Effector CD8-positive, alpha-beta T cell (primary cell): ENCODE measurements at places on chromosomes 3 and 15.

- no peak for DNase-seq
These were observed 1.6 kb upstream of the PPM1L start for GRCh38 chr3:160754371-160754854.

DNA sequence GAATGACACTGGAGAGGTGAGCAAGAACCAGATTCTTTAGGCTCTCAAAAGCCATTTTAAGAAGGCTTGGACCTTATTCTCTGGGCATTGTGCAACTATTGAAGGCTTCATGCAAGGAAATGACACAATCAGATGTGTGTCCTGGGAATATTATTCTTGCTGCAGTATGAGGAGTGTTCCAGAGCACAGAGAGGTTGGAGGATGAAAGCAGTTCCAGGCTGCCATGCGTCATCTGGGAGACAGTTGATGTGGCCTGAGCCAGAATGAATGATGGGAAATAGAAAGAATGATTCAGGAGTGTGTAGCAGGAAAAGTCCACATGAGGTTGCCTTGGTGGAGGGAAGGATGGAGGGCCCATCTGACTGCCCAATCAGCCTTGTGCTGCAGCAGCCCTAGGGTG is 123.1 kb downstream of the CHCHD6 start:
- DNase-seq, result no peak

DNA sequence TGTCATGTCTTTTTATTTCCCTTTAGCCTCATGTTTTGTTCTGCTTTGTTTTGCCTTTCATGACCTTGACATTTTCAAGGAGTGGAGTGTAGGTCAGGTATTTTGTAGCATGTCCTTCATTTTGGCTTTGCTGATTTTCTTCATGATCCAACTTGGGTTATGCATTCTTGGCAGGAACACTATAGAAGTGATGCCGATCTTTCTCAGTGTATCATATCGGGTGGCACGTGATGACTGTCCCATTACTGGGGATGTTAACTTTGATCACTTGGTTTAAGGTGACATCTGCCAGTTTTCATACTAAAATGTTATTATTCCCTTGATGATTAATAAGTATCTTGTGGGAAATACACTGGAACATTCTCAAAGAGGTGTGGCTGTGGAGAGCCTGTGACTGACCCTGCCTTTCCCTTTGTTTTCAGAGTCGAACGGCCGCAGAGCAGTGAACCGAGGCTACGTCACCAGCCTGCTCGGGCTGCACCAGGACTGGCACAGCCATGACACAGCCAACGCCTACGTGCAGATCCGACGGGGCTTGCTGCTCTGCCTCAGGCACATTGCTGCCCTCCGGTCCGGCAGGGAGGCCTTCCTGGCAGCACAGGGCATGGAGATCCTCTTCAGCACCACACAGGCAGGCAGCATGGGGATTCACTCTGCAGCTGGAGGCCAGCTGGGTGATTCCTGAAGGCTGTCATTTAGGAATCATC is 167.7 kb downstream of the AGBL1 start:
- no peak for DNase-seq

DNA sequence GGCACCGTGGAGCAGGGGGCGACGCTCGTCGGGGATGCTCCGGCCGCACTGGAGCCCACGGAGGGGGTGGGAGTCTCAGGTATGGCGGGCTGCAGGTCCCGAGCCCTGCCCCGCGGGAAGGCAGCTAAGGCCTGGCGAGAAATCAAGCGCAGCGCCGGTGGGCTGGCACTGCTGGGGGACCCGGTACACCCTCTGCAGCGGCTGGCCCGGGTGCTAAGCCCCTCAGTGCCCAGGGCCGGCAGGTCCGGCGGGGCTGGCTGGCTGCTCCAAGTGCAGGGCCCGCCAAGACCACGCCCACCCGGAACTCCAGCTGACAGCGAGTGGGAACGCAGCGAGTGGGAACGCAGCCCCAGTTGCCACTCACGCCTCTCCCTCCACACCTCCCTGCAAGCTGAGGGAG is 676.4 kb downstream of the SI start:
- no peak for DNase-seq

DNA sequence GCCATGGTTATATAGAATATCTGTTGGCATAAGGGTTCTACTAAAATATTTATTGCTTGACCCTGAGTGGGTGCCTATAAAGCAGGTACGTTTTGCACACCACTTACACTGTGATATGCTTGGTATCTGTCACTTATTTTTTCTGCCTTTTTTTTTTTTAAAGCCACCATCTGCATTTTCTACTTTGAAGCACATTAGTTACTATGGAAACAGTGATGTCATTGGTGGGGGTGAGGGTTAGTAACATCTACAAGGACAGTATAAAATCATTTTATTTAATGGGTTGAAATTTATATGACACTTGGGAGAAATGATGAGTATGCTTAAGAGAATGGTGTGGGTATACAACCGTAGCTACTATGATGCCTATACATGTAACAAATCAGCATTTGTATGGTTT is 25.6 kb downstream of the SLCO3A1 start:
- no peak for DNase-seq

DNA sequence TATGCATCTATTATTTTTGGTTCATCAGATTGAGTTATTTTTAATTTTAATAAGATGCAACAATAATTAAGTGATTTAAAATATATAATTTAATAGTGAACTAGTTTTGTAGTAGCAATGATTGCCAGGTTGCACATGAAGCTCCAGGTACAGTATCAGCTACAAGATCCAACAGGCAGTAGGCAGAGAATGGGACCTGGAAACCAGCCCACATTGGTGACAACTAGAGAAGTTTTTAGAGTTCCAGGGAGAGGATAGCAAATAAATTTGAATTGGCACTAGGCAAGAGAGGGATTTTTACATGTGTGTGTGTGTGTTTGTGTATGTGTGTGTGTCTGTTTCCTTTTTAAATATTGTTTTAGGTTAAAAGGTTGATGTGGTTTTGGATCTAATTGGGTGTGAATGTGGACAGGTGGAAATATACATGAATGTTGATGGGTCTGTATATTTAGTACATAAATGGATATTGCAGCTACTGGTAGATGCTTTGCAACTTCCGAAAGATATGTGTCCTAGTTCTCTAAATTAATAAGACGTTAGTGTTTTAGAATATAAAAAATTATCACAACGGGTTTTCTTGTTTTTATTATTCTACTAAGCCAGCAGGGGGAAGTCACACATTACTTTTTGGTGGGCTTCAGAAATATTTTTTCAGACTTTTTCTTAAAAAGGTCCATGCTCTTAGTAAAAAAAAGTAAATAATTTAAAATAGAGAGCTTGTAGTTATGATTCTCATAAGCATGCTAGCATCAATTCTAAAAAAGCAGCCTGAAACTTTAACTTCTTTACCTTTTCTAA is 110.1 kb upstream of the GBE1 start:
- DNase-seq, result no peak

DNA sequence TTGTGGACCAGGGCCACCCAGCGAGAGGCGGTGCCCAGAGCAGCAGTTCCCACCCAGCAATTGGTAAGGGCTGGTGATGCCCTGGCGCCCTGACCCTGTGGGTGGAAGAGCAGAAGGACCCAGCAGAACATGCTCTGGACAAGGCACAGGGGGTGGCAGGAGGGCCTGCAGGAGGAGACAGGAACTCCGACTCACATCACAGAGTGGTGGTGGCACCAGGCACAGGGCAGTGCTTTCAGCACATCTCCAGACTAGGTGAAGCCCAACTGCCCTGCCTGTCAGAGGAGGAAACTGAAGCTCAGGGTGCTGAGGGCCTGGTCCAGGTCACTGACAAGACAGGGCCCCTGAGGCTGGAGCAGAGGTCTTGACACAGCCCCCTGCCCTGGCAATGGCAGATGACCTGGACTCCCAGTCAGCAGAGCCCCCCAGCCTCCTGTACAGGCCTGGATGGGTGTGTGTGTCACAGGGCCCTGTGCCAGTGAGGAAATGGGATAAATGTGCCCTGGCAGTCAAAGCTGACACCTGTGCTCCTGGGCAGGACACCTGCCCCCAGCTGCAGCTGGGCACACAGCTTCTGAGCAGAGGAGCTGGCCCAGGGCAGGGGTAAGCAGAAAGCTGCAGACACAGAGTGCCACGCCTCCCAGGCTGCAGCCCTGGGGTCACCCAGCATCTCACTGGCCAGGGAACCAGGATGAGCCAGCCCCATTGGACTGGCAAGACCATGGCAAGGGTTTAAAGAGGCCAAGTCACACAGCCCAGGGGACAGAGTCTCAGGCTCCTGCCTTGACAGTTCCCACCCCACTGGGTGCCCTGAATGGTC is 11.4 kb downstream of the KLF15 start:
- DNase-seq, result no peak

GRCh38 chr3:12420393-12420792 is 63.9 kb upstream of the TSEN2 start:
- DNase-seq, result no peak

GRCh38 chr3:57287205-57287604 is 5.3 kb downstream of the ASB14 start:
- no peak for DNase-seq

- no peak for DNase-seq
These were observed 159.4 kb downstream of the SI start for GRCh38 chr3:164918905-164919304.

GRCh38 chr3:71806736-71807135 is 21.8 kb upstream of the PROK2 start:
- no peak for DNase-seq

- no peak for DNase-seq
These were observed 11.8 kb downstream of the LZTFL1 start for GRCh38 chr3:45830121-45830520.

GRCh38 chr15:25830844-25831451 is 32.2 kb downstream of the ATP10A start:
- DNase-seq, result no peak

DNA sequence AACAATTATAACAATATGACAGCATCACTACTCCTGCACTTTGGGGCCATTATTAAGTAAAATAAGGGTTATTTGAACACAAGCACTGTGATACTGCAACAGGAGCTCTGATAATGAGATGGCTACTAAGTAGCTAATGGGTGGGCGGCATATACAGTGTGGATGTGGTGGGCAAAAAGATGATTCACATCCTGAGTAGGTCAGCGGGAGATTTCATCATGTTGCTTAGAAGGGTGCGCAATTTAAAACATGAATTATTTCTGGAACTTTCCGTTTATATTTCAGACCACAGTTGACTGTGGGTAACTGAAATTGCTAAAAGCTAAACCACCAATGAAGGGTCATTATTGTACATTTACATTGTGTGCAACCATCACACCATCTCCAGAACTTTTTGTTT is 42.3 kb downstream of the FBXO22 start:
- DNase-seq, result no peak

DNA sequence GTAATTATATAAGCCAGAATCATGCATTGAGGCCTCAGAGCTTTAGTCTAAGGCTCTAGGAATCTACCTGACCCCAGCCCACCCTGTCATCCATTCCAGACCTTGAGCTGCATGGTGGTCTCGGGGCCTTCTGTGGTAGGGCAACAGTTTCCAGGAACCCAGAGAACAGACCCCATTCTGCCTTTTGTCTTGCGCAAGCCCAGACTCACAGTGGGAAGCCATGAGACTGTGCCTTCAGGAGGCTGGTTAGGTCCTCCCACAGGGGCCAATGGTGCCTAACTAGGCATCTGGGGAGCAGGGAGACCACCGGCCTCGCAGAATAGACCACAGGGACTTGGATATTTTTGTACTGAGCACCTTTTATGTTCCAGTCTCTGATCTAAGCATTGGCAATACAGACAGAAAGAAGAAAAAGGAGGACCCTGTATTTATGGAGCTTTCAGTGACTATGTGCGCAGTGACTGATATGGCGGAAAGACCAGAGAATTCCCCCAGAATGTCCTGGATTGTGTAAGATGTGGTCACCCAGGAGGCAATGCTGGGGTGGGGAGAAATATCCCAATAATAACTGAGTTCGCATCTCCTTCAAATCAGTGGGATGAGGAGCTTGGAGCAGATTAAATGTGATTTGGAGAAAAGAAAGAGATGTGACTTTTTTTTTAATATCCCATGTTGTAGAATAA is 40.1 kb downstream of the MCF2L2 start:
- DNase-seq, result no peak

DNA sequence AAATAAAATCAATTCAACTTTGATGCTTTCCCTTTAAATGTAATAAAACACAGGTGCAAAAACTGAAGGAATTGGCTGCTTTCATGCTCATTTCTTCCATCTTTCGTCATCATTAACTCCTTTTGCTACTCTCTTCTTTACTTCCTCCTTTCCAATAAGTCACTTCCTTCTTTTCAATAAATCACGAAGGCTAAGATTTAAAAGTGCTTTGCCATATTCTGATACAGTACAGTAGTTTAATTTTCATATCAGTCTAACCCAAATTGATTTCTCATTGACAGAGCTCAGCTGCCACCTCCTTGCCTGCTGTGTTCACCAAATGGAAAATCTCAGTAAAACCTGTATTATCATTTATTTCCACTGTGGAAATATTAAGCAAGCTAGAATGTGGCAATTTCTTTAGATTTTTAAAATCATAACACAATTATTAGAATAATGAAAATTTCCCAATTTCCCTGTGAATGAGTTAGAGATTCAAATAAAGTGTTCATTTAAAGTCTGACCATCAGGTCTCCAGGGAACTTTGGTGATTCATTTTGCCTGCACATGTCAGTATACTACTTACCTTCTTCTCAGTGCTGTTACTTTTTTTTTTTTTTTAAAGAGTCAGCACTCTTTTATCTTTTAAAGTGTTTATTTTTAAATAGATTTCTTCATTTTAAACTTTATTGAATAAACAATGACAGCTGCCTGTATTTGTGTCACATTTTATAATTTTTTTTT is 41.6 kb downstream of the NANOGP8 start:
- DNase-seq, result no peak

GRCh38 chr3:150372320-150372719 is 35.8 kb upstream of the TSC22D2 start:
- no peak for DNase-seq

DNA sequence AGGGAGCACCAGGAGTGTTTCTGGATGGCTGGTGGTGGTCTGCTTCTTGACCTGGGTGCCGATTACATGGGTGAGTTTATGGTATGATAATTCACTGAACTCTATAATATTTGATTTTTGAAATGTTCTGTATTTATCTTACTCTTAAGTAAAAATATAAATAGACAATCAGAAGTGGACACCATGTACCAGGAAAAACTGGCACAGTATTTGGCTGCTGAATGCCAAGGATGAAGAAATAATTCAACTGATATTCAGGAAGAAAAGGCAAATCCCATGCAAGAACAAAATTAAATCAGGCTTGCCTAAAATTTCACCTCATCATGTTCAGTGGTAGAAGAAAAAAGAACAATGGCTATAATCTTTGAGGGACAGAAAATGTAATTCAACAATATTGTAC is 51.6 kb downstream of the CRTAP start:
- DNase-seq, result no peak

- DNase-seq, result no peak
These were observed 217.8 kb downstream of the CHST2 start for GRCh38 chr3:143337387-143337786.

GRCh38 chr15:90749754-90750153 is 32.6 kb downstream of the BLM start:
- DNase-seq, result no peak

GRCh38 chr3:141723255-141723654 is 14.8 kb upstream of the RNF7 start:
- no peak for DNase-seq

GRCh38 chr3:38644662-38645053 is 4.8 kb downstream of the SCN5A start:
- no peak for DNase-seq
